Eye (tissue), 1 donor: ENCODE measurements at places on chromosomes 3 and 15.

DNA sequence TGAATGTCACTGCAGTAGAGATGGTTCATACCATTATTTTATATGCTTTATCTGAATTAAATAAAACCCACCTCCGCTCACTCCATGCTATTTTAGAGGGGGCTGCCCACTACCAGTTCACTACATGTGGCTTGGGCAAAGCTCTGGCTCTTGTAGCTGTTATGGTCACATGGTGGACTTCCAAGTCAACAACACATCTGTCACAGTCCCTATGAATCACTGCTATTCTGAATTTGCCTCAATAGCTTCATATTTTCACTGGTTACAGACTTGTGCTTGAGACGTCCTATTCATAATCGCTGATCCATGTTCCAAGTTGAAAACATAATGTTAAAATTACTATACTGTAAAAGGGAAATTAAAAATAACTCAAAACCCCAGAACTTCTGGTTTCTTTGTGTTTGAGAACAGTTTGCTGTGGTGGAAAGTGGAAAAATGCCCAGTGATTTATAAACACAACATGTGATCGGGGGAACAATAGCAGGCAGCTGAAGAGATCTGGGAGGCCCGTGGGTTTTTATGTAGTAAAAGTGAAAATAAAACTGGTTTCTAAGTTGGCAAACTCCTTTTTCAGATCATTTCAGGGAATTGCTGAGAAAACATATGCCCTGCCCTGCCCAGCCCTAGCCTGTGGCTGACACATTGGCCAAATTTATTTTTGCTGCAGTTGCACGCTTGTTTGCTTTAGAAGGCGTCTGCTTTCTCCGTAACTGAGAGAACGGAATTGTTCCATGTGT is 128.8 kb upstream of the PRR23C start:
- peak; percentile 54 for DNase-seq

- no peak for DNase-seq
Measured at GRCh38 chr15:47551079-47551478, 166.2 kb upstream of the SEMA6D start.

GRCh38 chr3:119302697-119303551 is 8.7 kb downstream of the ARHGAP31 start:
- no peak for DNase-seq

GRCh38 chr15:37009288-37009687 is 91.1 kb downstream of the MEIS2 start:
- no peak for DNase-seq

DNA sequence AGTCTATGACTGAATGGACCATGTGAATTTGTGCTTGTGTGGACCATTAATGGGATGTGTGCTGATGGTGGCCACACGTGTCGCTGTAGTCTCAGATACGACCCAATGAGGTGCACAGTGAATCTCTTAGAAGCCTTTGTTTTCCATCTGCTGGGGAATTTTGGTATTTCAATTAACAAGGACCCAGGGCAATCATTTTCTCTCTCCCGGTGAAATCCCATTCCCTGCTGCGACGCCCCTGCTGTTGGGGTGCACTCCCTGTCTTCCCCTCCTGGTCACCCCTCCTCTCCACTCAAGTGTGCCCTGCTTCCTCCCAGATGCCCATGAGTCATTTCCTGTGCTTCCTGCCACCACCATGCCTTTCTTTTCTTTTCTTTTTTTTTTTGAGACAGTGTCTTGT is 32.7 kb downstream of the EBLN2 start:
- no peak for DNase-seq

GRCh38 chr3:10193692-10194327 is 29.1 kb downstream of the IRAK2 start:
- no peak for DNase-seq

DNA sequence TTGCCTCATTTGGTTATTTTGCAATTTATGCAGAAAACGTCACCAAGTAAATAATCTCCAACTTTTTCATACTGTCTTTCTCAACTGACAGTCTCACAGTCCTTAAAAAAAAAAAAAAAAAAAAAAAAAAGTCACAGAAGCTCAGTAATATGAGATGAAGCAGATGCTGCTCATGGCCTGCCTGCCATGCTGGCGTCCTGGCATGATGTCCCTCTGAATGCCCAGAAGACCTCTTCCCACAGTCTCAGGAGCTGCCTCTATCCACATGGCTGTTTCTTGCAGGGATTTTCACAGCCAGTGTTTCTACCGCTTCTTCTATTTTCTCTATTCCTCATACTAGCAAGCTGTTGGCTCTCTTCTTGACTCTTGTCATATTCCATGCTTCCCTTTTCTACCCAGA is 87.7 kb downstream of the TGFBR2 start:
- no peak for DNase-seq

DNA sequence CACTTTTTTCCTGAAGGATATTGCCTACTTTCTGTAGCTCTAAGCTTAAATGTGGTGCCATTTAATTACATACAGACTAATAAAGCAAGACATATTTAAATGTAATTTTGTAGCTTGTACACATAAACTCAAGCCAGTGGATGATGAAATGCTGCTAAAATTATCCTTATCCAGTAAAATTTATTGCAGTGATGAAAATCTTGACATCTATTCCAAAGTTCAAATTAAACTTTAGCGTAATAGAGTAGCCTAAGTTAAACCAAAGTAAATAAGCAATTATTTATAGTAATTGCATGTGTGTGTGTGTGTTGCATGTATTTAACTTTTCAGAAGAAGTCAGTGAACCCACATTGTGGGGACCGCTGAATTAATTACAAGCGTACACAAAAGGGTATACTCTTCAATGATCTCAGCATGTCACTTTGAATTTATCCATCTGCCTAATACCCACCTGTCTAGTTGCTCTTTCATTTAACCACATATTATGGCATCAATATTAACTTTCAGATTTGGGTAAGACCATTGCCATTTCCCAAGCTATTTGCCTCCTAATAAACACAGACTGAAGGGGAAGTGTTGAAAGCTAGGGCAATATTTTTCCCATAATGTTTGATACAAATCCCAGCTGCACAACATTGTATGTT is 85.0 kb downstream of the MECOM start:
- DNase-seq, result peak; percentile 57

DNA sequence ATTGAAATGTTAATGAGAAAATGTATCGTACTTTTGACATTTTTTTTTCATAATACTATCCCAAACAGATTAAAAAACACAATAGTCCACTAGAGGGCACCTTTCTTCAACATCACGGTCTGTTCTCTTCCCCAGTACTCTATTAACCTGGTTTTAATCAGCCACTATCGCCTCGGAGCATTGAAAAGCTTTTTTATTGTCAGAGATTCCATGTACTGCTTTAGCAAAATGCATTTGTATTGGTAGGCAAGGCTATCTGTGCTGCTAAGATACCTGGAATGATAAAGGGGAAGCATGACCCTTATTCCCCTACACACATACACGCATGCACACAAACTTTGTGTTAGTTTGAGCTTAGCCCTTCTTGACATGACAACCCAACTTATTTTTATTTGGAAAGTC is 160.1 kb upstream of the IL12A start:
- peak; percentile 84 for DNase-seq

DNA sequence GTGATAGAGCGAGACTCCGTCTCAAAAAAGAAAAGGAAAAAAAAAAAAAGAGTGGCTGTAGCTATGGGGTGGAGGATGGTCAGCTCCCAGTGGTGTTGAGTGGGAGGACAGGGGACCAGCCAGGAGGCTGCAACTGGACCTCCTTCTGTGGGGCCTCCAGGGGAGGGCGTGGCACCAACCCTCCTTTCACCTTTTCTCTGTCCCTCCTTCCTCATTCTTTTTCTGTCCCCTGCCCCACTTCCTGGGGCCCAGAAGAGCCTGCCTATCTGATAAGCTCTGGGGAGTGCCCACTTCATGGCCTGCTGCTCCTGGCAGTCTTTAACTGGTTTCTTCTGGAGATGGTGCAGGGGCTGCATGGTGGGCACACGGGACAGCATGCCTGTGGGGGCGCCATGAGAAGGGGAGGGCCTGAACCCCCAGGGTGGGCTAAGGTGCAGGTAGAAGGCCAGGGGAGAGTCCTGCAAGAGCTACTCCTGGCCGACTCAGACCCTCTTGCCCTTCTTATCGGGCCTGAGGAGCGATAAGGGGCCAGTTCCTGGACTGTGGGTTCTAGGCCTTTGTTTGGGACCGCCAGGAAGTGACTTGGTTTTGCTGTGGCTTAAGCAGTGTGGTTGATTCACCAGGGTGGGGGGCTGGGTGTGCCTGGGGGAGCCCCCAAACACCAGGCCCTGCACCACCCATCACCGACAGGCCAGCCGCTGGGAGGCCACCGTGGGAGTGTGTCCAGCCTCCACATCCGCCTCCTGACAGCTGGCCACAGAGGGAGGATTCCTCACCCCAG is 49.4 kb upstream of the FLNB start:
- DNase-seq, result no peak

DNA sequence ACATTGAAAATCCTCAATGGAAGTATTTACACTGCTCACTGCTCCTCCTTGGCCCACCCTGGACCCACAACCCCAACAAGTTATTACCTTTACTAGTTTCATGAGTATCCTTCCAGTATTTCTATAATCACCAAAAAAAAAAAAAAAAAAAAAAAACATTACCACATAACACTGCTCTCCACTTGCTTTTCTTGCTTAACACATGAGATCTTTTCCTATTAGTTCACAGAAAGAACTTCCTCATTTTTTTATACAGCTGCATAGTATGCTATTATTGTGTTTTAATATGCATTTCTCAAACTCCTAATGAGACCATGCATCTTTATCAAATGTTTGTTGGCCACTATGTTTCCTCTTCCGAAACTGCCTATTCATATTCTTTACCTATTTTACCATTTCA is 14.6 kb downstream of the GABPB1 start:
- no peak for DNase-seq

- DNase-seq, result peak; percentile 65
Measured at GRCh38 chr15:72968531-72968922, 83.7 kb upstream of the NEO1 start.

GRCh38 chr3:128273109-128273840 is 120.0 kb downstream of the EEFSEC start:
- DNase-seq, result no peak

DNA sequence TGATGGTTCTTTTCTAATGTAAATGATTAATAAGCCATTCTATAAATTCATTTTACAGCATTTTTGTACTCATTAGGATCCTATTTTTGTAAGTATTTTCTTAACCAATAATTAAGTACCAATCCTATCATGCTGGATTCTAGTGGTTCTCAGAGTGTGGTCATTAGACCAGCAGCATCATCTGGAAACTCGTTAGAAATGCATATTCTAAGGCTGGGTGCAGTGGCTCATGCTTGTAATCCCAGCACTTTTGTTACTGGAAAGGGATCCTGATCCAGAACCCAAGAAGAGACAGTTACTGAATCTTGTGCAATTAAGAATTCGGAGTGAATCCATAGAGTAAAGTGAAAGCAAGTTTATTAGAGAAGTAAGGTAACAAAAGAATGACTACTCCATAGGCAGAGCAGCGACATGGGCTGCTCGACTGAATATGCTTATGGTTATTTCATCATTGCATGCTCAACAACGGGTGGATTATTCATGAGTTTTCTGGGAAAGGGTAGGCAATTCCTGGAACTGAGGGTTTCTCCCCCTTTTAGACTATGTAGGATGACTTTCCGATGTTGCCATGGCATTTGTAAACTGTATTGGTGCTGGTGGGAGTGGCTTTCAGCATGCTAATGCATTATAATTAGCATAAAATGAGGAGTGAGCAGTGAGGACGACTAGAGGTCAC is 9.9 kb upstream of the CEMIP start:
- DNase-seq, result no peak

DNA sequence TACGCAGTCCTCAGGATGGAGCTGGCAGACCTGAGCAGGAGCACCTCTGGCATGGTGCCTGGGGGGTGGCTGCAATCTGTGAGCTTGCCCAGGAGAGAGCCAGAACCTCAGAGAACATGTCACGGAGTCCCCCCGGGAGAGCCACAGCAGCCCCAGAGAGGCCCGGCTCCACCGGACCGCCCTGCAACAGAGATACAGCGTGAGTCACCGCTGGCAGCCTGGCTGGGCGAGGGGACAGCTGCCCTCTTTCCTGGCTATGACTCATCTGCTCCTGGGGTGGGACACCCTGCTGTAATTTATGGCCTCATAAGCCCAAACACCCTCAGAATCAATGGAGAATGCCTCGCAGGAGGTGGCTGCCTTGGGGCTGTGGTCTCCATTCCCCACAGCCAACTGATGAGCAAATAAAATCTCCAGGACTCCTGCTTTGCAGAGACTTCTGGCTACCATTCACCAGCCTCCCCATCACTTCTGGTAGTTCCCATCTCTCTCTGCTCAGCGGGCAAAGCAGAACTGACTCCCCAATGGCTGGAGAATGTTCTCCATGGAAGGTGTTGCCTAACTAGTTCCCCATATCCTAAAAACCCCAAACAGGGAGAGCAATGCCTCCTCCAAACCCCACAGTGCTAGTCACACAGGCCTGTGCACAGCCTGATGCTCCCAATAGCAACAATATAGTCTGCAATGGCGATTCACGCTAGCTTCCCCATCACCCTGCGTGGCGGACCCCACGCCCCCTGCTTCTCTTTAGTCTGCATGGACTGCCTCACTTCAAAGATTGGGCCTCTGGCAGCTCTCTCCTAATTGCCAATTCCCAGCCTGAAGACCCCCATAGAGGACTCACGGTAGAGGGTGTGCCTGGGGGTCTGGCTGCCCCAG is 21.6 kb downstream of the ACSBG1 start:
- DNase-seq, result no peak

- no peak for DNase-seq
Measured at GRCh38 chr3:190210608-190211007, 89.9 kb upstream of the P3H2 start.
